ENCODE measurements at places on chromosomes 13 and 19. TPM values are rescaled to one million over a fixed set of nuclear protein-coding genes. Genes with fewer than 3 reads are reported as not detected.

DNA sequence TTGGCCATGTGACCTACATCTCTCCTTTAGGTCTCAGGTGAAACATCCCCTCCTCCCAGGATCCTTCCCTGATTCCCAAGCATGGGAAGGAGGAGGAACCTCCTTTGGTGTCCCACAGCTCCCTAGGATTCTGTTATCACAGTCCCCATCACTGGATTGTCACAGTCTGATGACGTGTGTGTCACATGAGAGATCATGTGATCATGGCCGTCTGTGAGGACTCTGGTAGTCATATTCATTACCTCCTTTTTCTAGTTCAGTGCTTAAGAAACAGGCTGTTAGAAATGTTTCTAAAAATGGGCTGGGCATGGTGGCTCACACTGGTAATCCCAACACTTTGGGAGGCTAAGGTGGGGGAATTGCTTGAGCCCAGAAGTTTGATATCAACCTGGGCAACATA is 3.0 kb downstream of the DHX34 start:
- no peaks in the 10 kb centered on the region for H3K36me3 ChIP-seq
- no peaks in the 10 kb centered on the region for H3K27me3 ChIP-seq
- H3K27ac ChIP-seq: peak overlapping the region; percentile 16
- no peak for DNase-seq
- H3K4me3 ChIP-seq: no peak overlapping the region

- H3K36me3 ChIP-seq: peaks cover 2% of the 10 kb centered on the region
- H3K4me3 ChIP-seq: peak overlapping the region; percentile 83
- H3K27ac ChIP-seq: peak overlapping the region; percentile 87
- peaks cover under 1% of the 10 kb centered on the region for H3K27me3 ChIP-seq
These were observed 829 bp downstream of the B3GLCT start for GRCh38 chr13:31200637-31200971.

DNA sequence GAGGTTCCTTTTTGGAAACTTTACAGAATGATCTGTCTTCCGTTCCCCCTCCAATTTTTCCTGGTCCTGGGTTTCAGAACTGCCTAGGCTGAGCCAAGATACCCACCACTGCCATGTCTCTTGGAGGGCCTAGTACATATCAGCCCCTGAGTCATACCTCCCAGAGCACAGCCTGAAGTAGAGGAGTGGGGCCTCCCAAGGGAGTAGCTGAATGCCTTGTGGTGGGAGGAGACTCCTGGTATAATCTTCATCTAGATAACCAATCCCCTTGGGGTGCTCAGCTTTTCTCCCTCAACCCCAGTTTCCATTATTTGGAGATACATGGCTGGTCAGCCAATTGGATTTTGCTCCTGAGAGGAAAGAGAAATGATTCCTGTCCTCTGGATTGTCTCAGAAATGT is 30.3 kb downstream of the ZNF763 start:
- H3K4me1 ChIP-seq: peaks cover 26% of the 10 kb centered on the region
- H3K27ac ChIP-seq: no peak overlapping the region
- no peaks in the 10 kb centered on the region for H3K27me3 ChIP-seq
- H3K4me3 ChIP-seq: no peak overlapping the region
- H3K36me3 ChIP-seq: peaks cover 5% of the 10 kb centered on the region
- no peak for DNase-seq

DNA sequence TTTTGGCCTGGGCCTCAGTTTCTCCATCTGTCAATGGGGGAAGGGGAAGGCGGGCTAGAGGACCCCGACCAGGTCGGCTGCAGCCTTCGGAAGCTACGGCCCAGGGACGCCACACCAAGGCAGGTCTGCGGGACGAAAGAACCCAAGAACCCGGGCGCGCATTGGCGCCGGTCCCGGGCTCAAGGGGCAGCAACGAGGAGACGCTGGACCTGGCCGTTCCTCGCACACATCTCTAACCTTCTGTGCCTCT is 739 bp upstream of the ILF3 start:
- peak overlapping the region; percentile 93 for H3K4me3 ChIP-seq
- no peaks in the 10 kb centered on the region for H3K27me3 ChIP-seq
- H3K27ac ChIP-seq: peak overlapping the region; percentile 99
- H3K4me1 ChIP-seq: peaks cover 36% of the 10 kb centered on the region

- peak overlapping the region; percentile 91 for H3K27ac ChIP-seq
- DNase-seq: no peak
- H3K27me3 ChIP-seq: peaks cover 81% of the 10 kb centered on the region
- peaks cover 5% of the 10 kb centered on the region for H3K36me3 ChIP-seq
These were observed 17.7 kb downstream of the NFIX start for GRCh38 chr19:13012690-13013608.

DNA sequence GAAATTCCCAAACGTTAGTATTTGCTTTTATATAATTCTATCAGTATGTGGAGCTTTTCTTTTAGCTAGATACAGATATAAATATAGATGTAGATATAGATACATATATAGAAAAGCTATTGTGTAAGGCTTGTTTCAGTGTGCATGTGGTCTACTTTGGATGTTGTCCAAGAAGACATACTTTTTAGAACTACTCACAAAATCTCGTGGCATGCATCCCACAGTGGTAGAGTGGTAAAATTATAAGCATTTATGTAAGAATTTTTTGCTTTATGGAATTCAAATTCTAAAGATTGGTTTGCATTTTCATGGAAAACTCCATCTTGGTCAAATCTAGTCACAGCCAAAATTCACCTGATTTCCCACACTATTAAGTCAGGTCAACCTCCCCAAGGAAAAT is 880.4 kb downstream of the EFNB2 start:
- H3K4me3 ChIP-seq: no peak overlapping the region
- DNase-seq: no peak
- no peak overlapping the region for H3K27ac ChIP-seq
- no peaks in the 10 kb centered on the region for H3K27me3 ChIP-seq
- no peaks in the 10 kb centered on the region for H3K4me1 ChIP-seq
- H3K36me3 ChIP-seq: no peaks in the 10 kb centered on the region

GRCh38 chr19:5491565-5491964 is 36.3 kb downstream of the ZNRF4 start:
- H3K27ac ChIP-seq: no peak overlapping the region
- H3K36me3 ChIP-seq: no peaks in the 10 kb centered on the region
- H3K4me3 ChIP-seq: no peak overlapping the region
- no peak for DNase-seq

- no peak overlapping the region for H3K27ac ChIP-seq
- no peaks in the 10 kb centered on the region for H3K36me3 ChIP-seq
- H3K27me3 ChIP-seq: no peaks in the 10 kb centered on the region
- no peak overlapping the region for H3K4me3 ChIP-seq
- H3K4me1 ChIP-seq: no peaks in the 10 kb centered on the region
These were observed 412.2 kb upstream of the TSHZ3 start for GRCh38 chr19:31761281-31761913.

DNA sequence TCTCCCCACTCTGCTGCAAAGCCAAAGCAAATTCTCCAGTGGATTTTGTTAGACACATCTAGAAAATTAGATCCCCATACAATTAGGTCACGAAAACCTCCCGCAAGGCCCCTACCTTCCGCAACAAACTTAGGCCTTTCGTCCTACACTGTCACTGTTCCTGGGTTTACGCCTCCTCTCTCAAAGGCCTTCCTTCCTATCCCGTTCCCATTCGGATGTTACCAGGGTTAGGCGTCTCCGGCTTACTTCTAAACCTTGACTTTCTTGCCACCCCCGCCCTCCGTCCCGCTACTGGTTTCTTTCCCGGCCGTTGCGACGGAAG is 754 bp downstream of the RNF6 start:
- peak overlapping the region; percentile 99 for H3K27ac ChIP-seq
- H3K36me3 ChIP-seq: peaks cover 7% of the 10 kb centered on the region
- peaks cover 19% of the 10 kb centered on the region for H3K4me1 ChIP-seq
- peaks cover 6% of the 10 kb centered on the region for H3K27me3 ChIP-seq

DNA sequence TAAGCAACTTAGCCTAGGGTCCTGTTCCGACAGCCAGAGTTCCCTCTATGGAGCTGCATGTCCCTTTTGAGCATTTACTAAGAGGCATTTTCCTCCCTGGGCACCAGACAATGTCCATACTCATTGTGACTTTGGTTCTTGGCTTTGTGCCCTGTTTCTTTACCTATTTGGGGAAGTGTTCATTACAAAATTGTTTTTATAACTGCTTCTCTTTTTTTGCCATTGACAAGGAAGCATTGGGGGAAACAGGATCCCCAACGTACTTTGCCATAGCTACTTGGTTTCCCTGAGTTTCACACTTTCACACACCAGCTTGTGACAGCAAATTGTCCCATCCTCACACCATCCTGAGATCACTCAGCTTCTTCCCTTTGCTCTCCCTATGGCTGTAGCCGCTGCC is 81.1 kb upstream of the SIAH3 start:
- peaks cover 9% of the 10 kb centered on the region for H3K36me3 ChIP-seq
- H3K27me3 ChIP-seq: peaks cover 60% of the 10 kb centered on the region
- H3K27ac ChIP-seq: peak overlapping the region; percentile 72
- peaks cover 13% of the 10 kb centered on the region for H3K4me1 ChIP-seq
- DNase-seq: no peak

DNA sequence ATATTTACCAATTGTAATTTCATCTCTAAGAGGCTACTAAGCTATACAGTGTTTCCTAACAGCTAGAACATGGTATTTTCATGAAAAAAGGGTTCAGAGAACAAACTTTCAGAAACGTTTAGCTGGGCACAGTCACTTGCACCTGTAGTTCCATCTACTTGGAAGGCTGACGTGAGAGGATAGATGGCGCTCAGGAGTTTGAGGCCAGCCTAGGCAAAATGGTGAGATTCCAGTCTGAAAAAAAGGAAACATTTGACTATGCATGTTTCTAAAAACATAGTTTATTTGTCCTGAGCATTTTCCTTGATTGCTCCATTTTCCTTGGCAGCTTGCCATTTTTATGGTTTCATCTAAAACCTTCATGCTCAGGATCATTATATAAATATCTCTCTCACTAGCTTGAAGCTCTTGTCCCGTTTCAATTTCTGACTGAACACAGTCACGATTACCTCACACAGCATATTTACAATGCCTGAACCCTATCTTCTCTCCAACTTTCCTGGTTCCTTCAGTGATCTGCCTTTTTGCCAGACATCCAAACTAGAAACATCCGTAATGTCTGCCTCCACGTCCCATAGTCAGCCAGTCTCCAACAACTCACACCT is 200.8 kb downstream of the RGCC start:
- no peak overlapping the region for H3K27ac ChIP-seq
- peaks cover 6% of the 10 kb centered on the region for H3K4me1 ChIP-seq
- H3K36me3 ChIP-seq: no peaks in the 10 kb centered on the region
- DNase-seq: no peak
- no peaks in the 10 kb centered on the region for H3K27me3 ChIP-seq

- no peak overlapping the region for H3K4me3 ChIP-seq
- peak overlapping the region; percentile 34 for H3K27ac ChIP-seq
- no peaks in the 10 kb centered on the region for H3K27me3 ChIP-seq
- peaks cover 31% of the 10 kb centered on the region for H3K4me1 ChIP-seq
- no peak for DNase-seq
- peaks cover 2% of the 10 kb centered on the region for H3K36me3 ChIP-seq
These were observed 54.1 kb downstream of the SLC7A1 start for GRCh38 chr13:29541400-29541799.

- no peak for DNase-seq
- H3K36me3 ChIP-seq: no peaks in the 10 kb centered on the region
- no peak overlapping the region for H3K27ac ChIP-seq
- no peaks in the 10 kb centered on the region for H3K27me3 ChIP-seq
These were observed 5.2 kb downstream of the FAAP24 start for GRCh38 chr19:32977280-32977679.

DNA sequence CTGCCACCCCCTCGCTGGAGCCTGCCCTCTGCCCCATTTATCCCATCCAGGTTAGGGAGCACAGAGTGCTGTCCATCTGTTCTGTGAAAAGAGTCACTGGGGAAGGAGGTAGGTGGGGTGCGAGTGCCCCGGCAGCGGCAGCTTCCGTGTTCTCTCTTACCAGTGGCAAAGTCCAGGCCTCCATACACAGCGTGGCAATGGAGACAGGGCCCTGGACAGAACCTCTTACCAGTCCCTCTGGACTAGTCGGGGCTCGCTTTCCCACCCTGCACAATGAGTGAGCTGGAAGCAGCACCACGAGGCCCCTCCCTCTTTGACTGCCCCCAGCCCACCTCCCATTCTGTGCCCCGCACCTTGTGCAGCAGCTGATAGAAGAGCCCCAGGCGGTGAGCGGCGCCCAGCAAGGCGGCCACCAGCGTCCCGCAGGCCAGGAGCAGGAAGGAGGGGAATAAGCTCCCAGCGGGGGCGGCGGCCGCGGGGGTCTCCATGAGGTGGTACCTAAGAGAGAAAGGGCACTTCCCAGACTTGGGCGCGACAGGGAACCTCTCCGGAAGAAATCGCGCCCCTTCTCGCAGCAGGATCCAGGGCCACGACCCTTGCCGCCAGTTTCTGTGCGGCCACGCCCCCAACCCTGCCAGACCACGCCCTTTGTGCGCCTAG is 17.5 kb downstream of the SYDE1 start:
- peak overlapping the region; percentile 98 for H3K4me3 ChIP-seq
- H3K36me3 ChIP-seq: peaks cover 7% of the 10 kb centered on the region
- H3K27me3 ChIP-seq: no peaks in the 10 kb centered on the region
- DNase-seq: no peak
- H3K4me1 ChIP-seq: peaks cover 38% of the 10 kb centered on the region
- H3K27ac ChIP-seq: peak overlapping the region; percentile 99

GRCh38 chr13:94602467-94602866 is 810 bp downstream of the GPR180 start:
- DNase-seq: no peak
- H3K27ac ChIP-seq: peak overlapping the region; percentile 81
- peaks cover 24% of the 10 kb centered on the region for H3K4me1 ChIP-seq
- H3K4me3 ChIP-seq: peak overlapping the region; percentile 87
- no peaks in the 10 kb centered on the region for H3K27me3 ChIP-seq

Gene ZNF43
- total RNA-seq: 28.0 TPM

Gene FUT1
- total RNA-seq: 0.07 TPM

Gene SLC6A16
- total RNA-seq: 3.7 TPM

Gene ALOX5AP
- 68.4 TPM for total RNA-seq

Gene CACNG6
- not detected for total RNA-seq

Gene GAMT
- total RNA-seq: 9.9 TPM

Gene TRAPPC5
- 55.5 TPM for total RNA-seq

Gene ZNF417
- total RNA-seq: 29.6 TPM

Gene AMER2
- total RNA-seq: not detected

Gene CEACAM19
- total RNA-seq: 0.27 TPM

Gene PRR20A
- total RNA-seq: not detected
